ENCODE measurements at places on chromosomes 2 and 18. TPM values are rescaled to one million over a fixed set of nuclear protein-coding genes. Genes with fewer than 3 reads are reported as not detected.

- no peaks in the 10 kb centered on the region for H3K27me3 ChIP-seq
- H3K36me3 ChIP-seq = peaks cover 13% of the 10 kb centered on the region
These were observed 57.7 kb downstream of the PELI1 start for GRCh38 chr2:64086347-64087082.

The MPP4 gene
- total RNA-seq = 0.18 TPM

GRCh38 chr2:86518481-86518880, 44.8 kb downstream of the CHMP3 start:
- no peaks in the 10 kb centered on the region for H3K27me3 ChIP-seq
- no peak overlapping the region for H3K4me3 ChIP-seq
- peaks cover 9% of the 10 kb centered on the region for H3K36me3 ChIP-seq
- DNase-seq = no peak

The GAD1 gene
- 0.39 TPM for total RNA-seq

The LYG2 gene
- total RNA-seq = not detected

GRCh38 chr2:227205701-227206100, 41.3 kb downstream of the COL4A3 start:
- peaks cover 8% of the 10 kb centered on the region for H3K4me1 ChIP-seq
- no peaks in the 10 kb centered on the region for H3K36me3 ChIP-seq
- H3K27ac ChIP-seq = no peak overlapping the region
- no peak for DNase-seq

The RIT2 gene
- total RNA-seq = not detected

The ADCYAP1 gene
- 0.57 TPM for total RNA-seq

The TOGARAM2 gene
- total RNA-seq = not detected

- no peak overlapping the region for H3K27ac ChIP-seq
- DNase-seq = no peak
- no peaks in the 10 kb centered on the region for H3K4me1 ChIP-seq
- no peaks in the 10 kb centered on the region for H3K36me3 ChIP-seq
These were observed 226.0 kb upstream of the SLC35G4 start for GRCh38 chr18:11383381-11383780.

The CXCR4 gene
- total RNA-seq = 39.5 TPM

GRCh38 chr2:21191535-21191934, 67.8 kb downstream of the TDRD15 start:
- peaks cover 2% of the 10 kb centered on the region for H3K36me3 ChIP-seq
- peaks cover 23% of the 10 kb centered on the region for H3K4me1 ChIP-seq
- no peaks in the 10 kb centered on the region for H3K27me3 ChIP-seq
- no peak overlapping the region for H3K4me3 ChIP-seq
- no peak overlapping the region for H3K27ac ChIP-seq
- no peak for DNase-seq

GRCh38 chr18:50154420-50154819, 40.5 kb downstream of the MYO5B start:
- H3K27me3 ChIP-seq = peaks cover 3% of the 10 kb centered on the region
- H3K36me3 ChIP-seq = no peaks in the 10 kb centered on the region
- no peaks in the 10 kb centered on the region for H3K4me1 ChIP-seq
- no peak overlapping the region for H3K27ac ChIP-seq

The STAT4 gene
- 1.0 TPM for total RNA-seq

GRCh38 chr2:235968616-235969324, 199.4 kb downstream of the GBX2 start:
- H3K27ac ChIP-seq = no peak overlapping the region
- H3K4me1 ChIP-seq = no peaks in the 10 kb centered on the region
- peaks cover 17% of the 10 kb centered on the region for H3K36me3 ChIP-seq

DNA sequence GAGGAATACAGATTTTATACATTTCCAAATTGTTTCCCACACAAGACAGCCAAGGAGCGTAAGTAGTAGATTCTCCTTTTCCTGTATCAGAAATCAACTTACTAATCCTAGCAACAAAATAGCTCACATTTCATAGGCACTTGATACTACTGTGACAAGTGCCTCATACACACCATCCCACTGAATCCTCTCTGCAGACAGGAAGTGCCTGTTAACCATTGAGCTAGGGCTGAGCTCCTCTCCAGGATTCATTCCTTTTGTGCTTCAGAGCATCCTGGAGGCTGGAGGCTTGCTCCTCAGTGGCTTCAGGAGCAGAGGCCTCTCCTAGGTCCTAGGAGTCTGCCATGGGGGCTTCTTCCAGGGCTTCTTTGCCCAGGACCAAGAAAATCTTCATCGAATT, 20.8 kb upstream of the ZNF396 start:
- DNase-seq = no peak
- H3K27me3 ChIP-seq = no peaks in the 10 kb centered on the region
- H3K36me3 ChIP-seq = no peaks in the 10 kb centered on the region
- no peak overlapping the region for H3K4me3 ChIP-seq

DNA sequence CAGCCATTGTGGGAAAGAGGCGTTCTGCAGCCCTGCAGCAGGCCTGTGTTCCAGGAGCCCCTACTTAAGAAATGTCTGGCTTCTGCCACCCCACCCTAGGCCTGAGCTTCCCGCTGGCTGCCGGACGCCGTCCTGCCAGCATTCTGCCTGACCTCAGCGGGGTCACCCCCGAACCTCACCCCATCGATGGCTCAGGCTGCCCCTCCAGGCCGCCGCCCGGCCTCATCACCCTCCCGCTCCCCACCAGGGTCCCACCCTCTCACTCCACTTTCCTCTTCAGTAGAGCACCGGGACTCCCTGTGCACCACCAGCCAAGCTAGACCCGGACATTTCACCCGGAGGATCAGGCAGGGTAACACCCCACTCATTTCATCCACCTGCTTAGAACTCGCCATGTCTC, 73.6 kb upstream of the SALL3 start:
- H3K4me3 ChIP-seq = no peak overlapping the region
- no peak for DNase-seq

DNA sequence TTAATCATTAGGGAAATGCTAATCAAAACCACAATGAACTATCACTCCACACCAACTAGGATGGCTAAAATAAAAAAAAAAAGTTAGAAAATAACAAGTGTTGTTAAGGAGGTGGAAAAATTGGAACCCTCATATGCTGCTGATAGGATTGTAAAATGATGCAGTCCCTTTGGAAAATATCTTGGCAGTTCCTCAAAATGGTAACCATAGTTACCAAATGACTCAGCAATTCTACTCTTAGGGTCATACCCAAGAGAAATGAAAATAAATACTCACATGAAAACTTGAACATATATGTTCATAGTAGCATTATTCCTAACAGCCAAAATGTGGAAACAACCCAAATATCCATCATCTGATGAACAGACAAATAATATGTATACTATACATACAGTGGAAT, 15.7 kb upstream of the ACVR2A start:
- H3K36me3 ChIP-seq = peaks cover 7% of the 10 kb centered on the region
- no peak for DNase-seq
- H3K4me1 ChIP-seq = peaks cover 3% of the 10 kb centered on the region
- H3K27ac ChIP-seq = no peak overlapping the region
- no peaks in the 10 kb centered on the region for H3K27me3 ChIP-seq
